ENCODE measurements at places on chromosomes 3 and 15. TPM values are rescaled to one million over a fixed set of nuclear protein-coding genes. Genes with fewer than 3 reads are reported as not detected.

- DNase-seq: peak; percentile 65
These were observed 1.5 kb downstream of the C2CD4A start for GRCh38 chr15:62068071-62068809.

DNA sequence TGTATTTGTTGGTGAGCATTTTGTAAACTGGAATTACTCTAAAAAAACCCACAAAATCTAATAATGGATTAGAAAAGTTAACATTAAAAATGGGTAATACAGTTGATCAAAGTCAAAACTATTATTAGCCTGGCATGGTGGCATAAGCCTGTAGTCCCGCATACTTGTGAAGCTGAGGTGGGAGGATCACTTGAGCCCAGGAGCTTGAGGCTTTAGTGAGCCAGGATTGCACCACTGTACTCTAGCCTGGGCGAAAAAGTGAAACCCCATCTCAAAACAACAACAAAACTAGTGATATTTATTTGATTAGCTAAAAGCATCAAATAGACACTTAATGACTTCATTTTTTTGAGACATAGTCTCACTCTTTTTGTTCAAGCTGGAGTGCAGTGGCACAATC lies 3.6 kb downstream of the SNX1 start:
- DNase-seq: no peak

Gene SH2D7
- total RNA-seq: 0.31 TPM

Gene AMT
- total RNA-seq: 0.56 TPM
